Amygdala (tissue), 56 donors: ENCODE measurements at places on chromosomes 4 and X.

DNA sequence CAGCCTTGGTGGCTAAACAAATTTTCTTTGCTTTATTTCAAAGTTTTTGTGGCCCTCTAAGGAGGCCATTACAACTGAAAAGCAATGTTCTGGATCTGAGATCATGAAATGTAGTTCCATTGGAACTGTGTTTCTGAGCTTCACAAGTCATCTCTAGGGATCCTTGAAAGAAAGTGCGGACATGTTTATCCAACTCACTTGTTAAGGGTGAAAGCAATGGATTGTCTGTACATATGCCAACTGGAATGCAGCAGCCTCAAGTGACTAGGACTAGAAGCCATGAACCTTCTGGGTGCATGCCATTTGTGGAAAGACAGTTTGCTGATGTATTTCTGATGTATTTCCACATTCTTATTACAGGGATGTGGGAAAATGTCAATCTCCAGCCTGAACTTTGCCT is 36.7 kb upstream of the KLHL13 start:
- DNase-seq: no peak

- no peak for DNase-seq
Observed at GRCh38 chr4:185307136-185307950, 88.4 kb downstream of the LRP2BP start.

- no peak for DNase-seq
Observed at GRCh38 chr4:145755802-145756201, 75.9 kb downstream of the C4orf51 start.

DNA sequence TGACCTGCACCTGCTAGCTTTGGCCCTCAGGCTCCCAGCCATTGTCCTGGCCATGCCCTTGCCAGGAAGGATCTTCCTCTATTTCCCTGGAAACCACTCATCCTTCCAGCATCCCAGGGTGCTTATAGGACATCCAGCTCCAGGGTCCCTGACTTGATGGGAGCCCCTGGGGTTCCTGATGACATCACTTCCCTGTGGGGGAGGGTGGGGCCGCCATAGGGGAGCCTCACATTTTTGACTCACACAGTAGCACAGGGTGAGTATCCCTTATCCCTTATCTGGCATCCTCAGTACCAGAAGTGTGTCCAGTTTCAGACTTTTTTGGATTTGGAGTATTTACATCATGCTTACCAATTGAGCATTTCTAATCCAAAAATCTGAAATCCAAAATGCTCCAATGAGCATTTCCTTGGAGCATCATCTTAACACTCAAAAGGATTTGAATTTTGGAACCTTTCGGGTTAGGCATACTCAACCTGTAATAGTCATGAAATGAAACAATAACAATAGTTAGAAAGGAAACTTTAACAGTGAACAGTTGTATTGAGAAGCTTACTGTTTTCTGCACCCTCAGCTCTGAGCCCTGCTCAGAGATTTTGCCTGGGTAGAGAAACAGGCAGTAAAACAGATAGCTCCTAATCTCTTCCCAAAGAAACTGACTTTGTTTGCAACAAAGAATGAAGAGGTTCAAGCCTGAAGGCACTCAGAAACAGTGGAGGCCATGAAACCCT is 22.1 kb downstream of the TNIP2 start:
- no peak for DNase-seq
